ENCODE measurements at places on chromosomes 2 and 18.

- no peak for DNase-seq
Observed at GRCh38 chr18:48896875-48897511, 53.8 kb downstream of the SMAD7 start.

GRCh38 chr2:210230518-210230917 is 5.3 kb upstream of the ACADL start:
- no peak for DNase-seq

DNA sequence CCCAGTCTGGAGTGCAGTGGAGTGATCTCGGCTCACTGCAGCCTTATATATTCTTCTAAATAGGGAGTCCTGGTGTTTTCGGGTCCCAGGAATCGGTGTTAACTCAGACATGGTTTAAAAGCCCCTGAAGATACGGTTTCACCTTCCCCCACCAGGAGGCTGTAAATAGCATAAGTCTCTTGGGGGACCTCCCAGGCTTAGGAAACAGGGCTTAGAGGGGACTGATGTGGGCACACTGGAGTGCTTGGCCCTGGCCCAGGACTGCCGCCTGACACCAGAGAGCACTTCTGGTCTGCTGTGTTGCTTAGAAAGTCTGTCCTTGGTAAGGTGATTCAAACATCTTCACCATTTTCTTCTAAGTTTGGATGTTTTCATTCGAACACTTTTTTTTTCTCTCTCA is 39.7 kb upstream of the MAP4K4 start:
- DNase-seq: no peak

DNA sequence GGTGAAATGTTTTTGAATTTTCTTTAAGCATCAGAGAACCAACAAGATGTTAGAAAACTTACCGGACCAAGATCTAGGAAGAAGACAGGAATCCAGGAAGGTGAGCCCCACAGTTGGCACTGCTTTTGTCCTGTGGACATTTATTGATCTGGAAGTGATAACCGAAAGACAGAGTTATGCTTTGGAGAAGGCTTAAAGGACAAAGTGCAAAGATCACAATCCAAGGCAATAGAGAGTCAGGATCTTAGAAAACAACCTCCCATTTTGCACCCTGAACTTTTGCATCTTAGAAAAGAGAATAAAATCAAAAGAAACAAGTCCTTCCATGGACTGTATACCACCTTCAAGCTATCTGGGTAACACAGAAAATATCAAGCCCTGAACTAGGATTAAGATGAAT is 129.4 kb upstream of the SRD5A2 start:
- DNase-seq: no peak

DNA sequence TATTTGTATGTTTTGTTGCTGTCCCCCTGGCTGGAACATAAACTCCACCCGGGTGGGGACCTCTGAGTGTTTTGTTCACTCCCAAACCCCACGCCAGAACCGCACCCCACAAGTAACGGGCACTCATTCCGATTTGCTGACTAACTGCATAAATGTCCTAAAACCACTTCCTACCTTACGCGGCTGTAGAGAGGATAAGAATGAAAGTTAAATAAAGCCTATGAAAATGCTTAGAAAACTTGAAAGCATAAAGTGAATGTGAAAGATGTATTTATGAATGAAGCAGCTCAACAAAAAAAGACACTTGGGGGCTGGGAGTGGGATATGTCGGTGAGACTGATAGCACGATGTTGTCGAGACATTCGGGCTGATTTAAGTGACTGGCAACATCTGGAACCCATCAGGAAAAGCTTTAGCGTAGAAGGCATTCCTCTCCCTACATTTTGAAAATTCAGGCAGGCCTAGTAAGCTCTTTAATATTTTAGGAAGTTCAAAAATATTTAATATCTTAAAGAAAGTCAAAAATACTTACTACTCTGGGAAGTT is 206.7 kb downstream of the SH3RF3 start:
- DNase-seq: no peak

DNA sequence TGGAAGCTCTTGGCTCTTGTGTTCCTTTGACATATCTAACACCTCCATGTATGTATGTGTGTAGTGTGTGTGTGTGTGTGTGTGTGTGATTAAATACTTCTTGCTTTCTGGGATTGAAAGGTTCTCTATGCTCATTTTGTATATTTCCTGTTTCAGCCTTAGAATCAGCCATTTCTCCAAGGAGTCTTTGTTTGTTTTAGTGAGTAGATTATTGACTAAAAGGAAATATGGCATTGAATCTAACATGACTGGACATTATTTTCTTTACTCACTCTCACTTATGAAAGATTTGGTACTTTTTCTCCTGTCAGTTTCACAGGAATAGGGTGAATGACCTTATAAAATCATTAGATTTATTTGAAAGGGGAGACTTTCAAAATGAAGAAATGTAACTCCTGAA is 413.8 kb upstream of the SLC14A2 start:
- DNase-seq: no peak

GRCh38 chr2:168944065-168944464 is 43.0 kb downstream of the G6PC2 start:
- no peak for DNase-seq

GRCh38 chr2:240819858-240820606 is at the start of gene KIF1A:
Gene KIF1A (minus strand): TSS chr2:240820219. CDS start chr2:240797752, 22,467 bp downstream.
- DNase-seq: no peak

GRCh38 chr2:70683455-70683854 is 84.5 kb downstream of the ADD2 start:
- no peak for DNase-seq

DNA sequence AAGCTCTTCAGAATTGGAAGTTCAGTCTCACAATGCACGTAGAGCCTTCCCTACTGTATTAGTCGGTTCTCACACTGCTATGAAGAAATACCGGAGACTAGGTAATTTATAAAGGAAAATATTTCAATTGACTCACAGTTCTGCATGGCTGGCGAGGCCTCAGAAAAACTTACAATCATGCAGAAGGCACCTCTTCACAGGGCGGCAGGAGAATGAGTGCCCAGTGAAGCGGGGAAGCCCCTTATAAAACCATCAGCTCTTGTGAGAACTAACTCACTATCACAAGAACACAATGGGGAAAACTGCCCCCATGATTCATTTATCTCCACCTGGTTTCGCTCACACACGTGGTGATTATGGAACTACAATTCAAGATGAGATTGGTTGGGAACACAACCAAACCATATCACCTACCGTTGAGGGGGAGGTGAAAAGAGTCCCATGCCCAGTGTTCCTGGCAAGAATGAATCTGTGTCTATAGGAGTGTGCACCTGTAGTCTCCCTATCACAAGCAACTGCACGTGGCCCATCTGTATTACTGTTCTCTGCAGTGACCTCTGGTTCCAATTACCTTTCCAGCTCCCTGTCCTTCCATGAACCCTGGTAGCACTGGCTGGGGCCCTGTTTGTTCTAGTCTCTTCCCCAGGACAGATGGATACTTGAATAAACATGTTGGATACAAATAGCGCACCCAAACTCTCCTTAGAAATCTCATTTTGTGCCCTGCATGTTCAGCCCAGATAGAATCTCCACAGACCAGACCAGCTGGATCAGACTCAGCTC is 44.4 kb upstream of the ATL2 start:
- no peak for DNase-seq

GRCh38 chr2:234939576-234939975 is 12.2 kb upstream of the SH3BP4 start:
- DNase-seq: no peak

GRCh38 chr18:31576670-31577069 is 15.0 kb upstream of the TTR start:
- no peak for DNase-seq

DNA sequence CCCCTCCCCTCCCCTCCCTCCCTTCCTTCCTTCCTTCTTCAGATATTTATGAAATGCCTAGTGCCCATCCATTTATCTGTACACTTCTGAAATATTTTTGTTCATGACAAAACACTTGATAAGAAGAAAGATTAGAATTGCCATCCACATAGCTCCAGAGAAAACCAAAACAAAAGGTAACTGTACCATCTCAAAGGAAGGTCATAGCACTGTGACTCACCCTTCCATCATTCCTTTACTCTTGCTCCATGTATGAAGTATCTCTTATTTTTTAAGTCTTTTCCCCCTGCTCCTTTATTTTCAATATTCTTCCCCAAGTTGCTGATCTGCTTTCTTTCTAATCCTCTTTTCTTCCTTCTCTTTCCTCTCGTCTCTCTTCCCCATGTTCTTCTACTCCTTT is 9.9 kb downstream of the CNTNAP5 start:
- no peak for DNase-seq

DNA sequence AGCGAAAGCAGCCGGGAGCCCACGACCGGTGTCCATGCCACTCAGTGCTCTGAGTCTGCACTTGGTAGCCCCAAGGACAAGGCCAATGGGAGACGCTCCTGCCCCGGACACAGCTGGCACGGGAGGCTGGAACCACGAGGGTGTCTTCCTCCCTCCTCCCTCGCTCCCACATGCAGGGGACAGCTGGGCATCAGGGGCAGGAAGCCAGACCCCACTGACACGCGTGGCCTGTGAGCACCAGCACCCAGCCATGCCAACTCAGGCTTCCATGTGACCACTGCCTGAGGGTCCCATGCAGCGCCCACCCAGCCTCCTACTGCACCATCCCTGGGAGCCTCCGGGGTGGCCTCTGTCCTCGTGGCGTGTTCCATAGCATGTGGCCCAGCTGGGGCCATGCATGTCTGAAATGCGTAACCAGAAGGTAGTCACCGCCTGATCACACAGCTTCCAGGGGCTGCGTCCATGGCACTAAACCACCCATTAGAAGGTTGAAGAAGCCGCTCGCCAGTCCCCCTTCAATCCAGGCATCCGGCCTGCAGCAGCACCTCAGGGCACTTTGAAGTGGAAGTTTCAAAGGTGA is 323.2 kb upstream of the SALL3 start:
- no peak for DNase-seq

GRCh38 chr2:118309257-118309945 is 221.1 kb downstream of the INSIG2 start:
- no peak for DNase-seq

DNA sequence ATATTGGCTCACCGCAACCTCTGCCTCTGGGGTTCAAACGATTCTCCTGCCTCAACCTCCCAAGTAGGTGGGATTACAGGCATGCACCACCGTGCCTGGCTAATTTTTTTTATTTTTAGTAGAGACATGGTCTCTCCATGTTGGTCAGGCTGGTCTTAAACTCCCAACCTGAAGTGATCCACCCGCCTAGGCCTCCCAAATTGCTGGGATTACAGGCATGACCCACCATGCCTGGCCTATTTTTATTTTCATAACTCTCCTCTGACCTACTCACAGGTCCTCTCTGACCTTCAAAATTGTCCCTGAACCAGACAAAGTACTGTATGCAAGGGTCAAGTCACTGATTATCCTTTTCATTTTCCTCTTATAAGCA is 16.0 kb upstream of the KLHL23 start:
- no peak for DNase-seq

DNA sequence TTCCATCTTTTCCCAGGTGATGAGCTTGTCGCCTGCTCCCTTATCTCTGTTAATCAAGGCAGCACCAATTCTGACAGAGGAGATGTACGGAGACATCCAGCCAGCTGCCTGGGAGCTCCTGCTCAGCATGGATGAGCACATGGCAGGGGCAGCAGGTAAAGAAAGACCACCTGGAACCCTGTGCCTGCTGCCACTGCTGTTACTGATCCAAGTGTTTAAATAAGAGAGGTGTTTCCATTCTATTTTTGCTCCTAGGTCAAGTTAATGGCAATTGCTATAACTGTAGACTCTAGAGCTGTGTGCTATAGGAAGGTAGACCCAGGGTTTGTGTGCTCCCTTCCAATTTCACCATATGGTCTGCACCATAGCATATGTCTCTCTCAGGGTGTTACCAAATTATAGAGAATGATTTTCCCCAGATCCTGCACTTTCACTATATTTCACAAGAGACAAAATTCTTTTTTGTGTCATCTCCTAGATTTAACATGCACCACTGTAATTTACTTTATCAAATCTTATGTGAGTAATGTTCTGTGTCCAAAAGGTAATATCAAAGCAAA is 88.6 kb upstream of the RPE start:
- no peak for DNase-seq

GRCh38 chr2:230423851-230424458 is 8.0 kb downstream of the SP100 start:
- no peak for DNase-seq

GRCh38 chr2:37802899-37803379 is 122.1 kb upstream of the RMDN2 start:
- no peak for DNase-seq

DNA sequence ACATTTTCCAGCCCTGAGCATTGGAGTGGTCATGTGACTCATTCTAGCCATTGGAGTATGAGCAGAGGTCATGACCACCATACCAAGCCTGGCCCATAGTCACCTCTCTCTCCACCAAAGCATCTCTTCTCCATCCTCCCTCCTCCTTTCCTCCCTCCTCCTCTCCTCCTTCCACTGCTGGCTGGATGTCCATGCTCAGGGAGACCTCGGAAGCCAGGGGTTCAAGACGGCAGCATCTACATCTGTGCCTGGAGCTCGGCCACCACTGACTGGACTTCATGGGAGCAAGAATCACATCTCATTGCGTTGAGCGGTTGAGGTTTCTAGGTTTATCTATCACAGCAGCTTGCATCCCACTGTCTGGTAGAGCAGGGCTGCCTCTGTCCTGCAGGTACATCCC is 252.4 kb downstream of the NDUFA10 start:
- DNase-seq: no peak

DNA sequence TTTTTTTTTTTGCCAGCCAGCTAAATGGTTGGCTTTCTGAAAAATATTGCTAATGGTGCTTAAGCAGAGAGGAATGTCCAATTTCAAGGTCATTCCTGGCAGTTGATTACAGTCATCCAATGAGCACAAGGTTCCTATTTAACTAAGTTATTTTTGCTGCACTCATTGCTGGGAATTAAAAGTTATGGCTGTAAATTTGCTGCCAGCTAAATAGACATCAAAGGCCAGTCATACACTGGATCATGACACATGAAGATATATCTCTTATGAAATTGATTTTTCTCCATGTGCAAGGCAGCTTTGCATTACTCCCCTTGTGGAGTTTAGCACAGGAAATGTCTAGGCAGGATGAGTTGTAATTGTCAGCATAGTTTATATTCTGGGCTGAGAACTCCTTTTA is 1898.4 kb upstream of the CELF4 start:
- DNase-seq: no peak

DNA sequence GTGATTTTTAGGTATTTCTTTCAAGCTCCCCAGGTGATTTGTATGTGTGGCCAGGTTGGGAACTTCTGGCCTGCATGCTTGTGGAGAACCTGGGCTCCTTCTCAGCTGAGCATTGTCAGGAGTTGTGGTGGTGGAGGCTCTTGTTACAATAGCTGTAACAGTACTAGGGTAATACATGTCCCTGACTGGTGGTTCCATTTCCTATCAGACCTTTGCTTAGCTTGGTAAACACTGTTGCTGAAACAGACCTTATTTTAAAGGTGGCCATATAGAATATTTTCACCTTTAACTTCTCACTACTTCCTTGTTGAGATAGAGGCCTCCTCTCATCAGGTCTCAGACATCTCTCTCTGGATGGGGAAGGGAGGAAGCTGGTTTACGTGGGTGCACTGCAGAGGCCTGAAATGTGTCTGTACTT is 79.2 kb downstream of the SETBP1 start:
- DNase-seq: no peak

DNA sequence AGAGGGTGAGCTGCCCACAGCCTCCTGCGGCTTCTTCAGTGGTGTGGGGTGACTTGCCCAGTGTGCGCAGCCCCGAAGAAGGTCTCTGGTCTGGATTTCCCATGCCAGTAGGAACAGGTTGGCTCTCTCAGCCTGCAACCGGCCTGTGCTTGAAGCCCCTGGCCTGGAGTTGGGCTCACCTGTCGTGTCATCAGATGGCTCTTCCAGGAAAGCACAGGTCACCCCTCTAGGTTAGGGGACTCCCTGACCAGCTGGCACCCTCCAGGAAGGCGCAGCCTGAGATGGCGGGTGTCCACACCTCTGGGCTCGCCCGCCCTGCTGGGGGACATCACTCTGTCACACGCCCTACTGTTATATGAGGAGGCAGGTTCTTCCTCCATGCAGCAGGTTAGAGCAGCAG is 179.8 kb downstream of the SEPTIN10 start:
- no peak for DNase-seq
